ENCODE measurements at places on chromosomes 1 and 21.

GRCh38 chr1:180269645-180270529 is 39.8 kb downstream of the LHX4 start:
- no peak for DNase-seq

GRCh38 chr1:234288946-234289345 is 84.3 kb upstream of the COA6 start:
- DNase-seq, result no peak

DNA sequence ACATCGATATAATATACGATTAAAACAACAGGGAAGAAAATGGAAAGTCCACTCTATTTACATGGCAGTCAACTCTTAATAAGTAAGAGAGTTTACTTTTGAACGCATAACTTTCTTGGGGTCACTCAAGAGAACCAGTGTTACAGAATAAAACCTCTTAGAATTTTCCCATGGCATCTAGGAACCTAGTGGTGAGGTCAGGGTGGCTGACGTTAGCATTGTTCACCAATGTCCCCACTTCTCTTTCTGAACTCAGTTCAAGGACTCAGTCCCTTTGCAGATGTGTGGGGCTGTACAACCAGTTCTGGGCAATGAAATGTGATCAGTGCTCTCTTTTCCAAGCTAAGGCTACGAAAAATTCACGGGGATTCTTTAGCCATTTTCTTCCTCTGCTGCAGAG is 2.6 kb upstream of the RNF2 start:
- DNase-seq, result no peak

DNA sequence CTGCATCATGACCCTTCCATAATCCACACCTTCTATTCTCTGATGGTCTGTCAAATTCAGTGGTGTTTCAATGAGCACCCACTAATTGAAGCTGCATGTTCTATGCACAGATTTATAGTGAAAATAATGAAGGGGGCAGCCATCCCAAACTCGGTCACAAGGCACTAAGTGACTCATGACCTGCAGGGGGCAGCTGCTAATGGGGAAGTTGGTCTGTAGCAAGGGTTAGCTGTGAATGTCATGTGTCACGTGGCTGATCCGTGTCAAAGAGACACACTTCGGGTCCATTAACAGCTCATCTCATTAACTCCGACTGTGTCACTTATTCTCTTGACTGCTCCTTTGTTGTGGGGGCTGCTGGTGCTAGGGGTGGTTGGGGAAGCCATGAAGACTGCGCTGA is 306.6 kb downstream of the PCP4 start:
- DNase-seq, result no peak

- DNase-seq, result no peak
Measured at GRCh38 chr1:183385340-183386144, 32.6 kb downstream of the NMNAT2 start.

DNA sequence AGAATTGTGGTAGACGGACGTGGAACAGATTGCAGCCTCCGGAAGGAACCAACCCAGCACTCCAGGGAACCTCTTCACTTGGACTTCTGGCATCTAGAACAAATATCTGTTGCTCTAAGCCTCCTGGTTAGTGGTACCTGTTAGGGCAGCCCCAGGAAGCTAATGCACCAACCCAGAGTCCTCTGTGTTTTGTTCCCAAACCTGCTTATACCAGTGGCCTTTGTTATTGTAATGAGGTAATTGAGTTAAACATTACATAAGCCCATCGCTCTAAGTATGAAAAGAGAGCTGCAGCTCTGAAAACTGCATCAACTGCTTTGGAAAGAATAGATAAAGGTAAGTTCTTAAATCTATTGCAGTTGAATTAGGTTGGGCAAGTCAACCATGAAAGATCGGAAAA is 516.7 kb downstream of the NPHP4 start:
- no peak for DNase-seq

- no peak for DNase-seq
Measured at GRCh38 chr1:41662765-41663437, 178.4 kb upstream of the EDN2 start.
